ENCODE measurements at places on chromosomes 4 and X.

- DNase-seq, result no peak
Observed at GRCh38 chr4:8221476-8221875, 22.4 kb downstream of the SH3TC1 start.

DNA sequence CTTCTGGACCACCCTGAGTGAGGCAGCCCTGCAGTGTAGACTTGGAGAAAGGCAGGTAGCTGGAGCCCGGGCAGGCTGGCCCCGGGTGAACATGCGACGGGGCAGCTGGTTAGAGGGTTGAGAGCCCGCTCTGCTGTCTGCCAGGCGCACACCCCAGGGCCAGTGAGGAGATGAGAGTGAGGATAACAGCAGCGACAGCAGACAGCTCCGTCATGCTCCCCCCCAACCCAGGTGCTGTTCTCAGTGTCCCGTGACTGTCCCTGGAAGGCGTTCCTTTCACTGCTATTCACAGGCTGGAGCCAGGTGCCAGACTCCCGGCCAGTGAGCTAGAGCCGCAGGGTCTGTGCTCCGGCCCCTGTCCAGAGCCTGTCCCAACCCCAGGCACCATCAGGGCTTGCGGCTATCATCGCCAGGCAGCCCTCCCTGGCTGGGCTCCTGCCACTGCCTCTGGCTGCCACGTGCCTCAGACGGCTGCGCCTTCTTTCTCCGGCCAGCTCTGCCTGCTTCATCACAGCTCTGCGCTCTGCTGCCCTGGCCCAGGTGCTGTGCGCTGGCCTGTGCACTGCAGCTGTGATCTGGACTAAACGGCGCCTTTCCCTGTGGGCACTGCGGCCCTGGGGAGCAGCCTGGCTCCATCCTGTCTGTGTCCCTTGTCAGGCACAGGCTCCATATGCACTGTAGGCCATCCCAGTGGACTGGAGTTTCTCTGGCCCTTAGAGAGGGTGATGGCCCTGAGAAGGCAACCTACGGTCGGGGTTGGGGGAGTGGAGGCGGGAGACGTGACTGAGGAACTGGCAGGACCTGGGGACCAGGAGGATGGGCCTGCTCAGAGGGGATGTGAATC is 19.8 kb downstream of the NSG1 start:
- DNase-seq, result no peak

DNA sequence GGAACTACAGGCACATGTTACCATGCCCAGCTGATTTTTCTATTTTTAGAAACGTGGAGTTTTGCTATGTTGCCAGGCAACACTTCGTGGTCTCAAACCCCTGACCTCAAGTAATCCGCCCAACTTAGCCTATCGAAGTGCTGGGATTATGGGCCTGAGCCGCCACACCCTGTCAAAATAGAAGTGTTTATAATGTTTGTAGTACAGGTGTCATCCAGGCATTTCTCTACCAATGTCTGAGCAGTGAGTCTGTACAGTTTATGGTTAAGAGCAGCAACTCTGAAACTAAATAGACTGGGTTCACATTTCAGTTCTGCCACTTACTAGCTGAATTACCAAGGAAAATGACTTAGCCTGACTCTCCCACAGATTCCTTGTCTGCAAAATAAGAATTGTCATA is 460.4 kb upstream of the GALNT7 start:
- no peak for DNase-seq

DNA sequence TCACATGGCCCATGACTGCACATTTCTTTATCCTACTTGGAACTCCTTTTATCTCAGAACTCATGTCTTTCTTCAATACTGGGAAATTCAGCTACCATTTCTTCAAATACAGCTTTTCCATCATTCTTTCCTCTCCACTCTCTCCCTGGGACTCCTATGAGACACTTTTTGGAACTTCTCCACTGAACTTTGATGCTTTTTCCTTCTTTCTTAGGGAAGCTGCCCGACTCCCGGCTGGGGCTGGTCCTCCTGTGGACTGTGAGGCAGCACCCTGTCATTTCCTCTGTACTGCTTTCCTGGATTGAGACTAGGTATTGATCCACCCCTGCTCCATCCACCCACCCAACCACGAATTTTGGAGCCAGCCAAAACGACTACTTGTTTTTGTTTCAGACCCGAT is 40.0 kb downstream of the ZFYVE28 start:
- no peak for DNase-seq
